Umbilical cord (tissue), 2 donors: ENCODE measurements at places on chromosomes 6 and 20. TPM values are rescaled to one million over a fixed set of nuclear protein-coding genes. Genes with fewer than 3 reads are reported as not detected.

DNA sequence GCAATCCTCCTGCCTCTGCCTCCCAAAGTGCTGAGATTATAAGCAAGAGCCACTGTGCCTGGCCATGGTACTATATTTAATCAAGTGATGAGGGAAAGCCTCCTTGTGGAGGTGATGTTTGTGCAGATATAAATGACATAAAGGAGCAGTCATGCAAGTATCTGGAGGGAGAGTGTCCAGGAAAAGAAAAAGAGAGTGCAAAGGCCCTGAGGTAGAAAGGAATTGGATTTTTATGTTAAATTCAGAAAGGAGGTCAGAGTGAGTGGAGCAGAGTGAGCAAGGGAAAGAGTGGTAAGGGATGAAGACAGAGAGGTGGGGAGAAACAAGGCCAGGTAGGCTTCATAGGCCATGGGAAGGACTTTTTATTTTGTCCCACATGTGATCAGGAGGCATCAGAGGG, 7.4 kb upstream of the FKBPL start:
- DNase-seq = no peak

GRCh38 chr6:68252632-68253031, 382.4 kb upstream of the ADGRB3 start:
- DNase-seq = no peak

GRCh38 chr6:6461138-6461537, 127.4 kb upstream of the LY86 start:
- DNase-seq = no peak

DNA sequence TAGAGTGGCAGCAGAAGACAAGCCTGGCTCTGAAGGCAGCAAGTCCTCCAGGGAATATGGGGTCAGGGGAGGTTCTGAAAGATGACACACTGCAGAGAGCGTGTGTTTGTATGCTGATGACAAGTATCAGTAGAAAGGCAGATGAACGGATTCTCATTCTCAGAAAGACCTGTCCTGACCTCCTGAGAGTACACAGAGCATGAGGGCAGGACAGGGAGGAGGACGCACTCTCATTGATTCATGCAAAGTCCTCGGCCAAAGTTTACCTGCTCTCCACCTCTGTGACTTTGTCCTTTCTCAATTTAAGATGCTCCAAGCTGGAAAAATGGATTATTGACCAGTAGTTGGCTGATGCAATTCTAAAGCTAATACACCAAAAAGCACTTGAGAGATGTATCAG, 156.7 kb downstream of the LPA start:
- no peak for DNase-seq

- DNase-seq = no peak
These were observed 14.6 kb upstream of the PROKR2 start for GRCh38 chr20:5331340-5331739.

DNA sequence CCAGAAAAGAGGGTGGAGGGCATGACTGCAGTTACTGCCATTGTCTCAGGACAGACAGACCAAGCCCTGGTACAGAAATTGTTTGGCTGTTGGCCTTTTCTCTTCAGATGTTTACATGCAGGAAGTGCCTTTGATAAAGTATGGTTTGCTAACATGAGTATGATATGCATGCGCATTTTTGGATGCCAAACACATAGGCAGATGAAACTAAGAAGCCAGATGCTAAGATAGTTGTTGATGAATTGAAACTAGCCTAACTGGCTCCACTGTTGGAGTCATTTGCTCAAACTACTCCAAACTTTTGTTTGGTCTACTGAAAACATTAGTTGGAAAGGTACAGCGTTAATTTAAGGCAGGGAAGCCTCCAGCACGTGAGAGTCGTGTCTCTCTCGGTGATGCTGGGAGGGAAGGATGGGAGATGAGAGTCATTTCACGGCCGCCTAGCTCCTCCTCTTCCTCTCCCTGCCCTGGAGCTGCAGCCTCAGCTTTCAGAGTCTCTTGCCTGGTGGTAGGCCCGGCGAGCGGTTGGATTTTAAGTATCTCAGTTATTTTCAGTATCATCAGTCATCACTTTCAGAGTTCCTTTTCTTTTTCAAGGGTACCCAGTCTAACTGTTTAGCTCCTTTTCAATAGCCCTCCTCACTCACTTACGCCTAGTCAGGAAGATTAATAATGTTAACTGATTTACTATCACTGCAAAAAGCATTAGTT, 29.7 kb downstream of the RREB1 start:
- peak; percentile 83 for DNase-seq

GRCh38 chr6:44062771-44063560, 64.3 kb downstream of the MRPL14 start:
- DNase-seq = no peak

DNA sequence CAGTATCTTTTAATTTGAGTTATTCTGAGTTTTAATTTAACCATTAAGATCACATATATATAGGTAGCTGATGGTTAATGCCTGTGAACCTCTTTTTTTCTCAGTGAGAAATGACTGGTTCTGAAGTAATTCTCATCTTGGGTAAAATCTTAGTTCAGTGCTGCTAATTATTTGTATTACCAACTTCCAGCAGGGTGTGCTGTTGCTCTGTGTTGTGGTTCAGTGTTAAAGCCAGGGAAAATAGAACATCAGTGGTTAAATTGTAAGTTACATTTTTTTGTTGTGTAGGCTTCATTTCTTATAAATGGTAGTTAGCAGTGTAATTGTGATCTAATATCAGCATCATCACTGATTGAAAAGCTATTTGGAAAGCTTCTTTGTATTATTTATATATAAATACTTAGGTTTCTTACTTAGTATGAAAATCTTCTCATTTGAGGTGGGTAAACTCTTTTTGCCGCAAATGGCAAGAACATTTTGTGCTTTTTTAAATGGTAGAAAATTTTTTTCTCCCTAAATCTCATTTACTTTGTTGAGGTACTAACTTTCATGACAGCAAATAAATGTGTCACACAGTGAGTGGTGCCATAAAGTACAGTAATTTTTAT, 43.7 kb downstream of the CDC5L start:
- DNase-seq = peak; percentile 66

DNA sequence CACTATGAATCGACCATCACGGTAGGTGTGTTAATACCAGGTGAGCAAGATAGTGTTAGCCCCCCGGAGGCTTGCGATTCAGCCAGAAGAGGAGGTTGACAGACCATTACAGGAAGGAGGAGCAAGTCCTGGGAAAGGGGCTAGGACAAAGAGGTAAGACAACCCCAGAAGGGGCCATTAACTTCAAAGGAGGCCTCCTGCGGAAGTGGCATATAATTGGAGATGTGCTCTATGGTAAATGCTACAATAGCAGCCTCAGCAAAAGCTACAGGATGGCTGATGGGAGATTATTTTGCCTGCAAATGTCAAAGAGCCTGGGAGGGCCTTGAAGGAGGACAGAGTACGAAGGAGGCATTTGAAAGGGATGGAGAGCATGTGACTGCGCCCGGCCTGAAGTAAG, 108.6 kb upstream of the CITED2 start:
- no peak for DNase-seq

- peak; percentile 87 for DNase-seq
These were observed 614 bp upstream of the TMEM242 start for GRCh38 chr6:157323966-157324300.

- DNase-seq = no peak
These were observed 109.6 kb upstream of the BMP2 start for GRCh38 chr20:6657904-6658303.

GRCh38 chr6:111724039-111724438, 118.4 kb upstream of the TRAF3IP2 start:
- no peak for DNase-seq

DNA sequence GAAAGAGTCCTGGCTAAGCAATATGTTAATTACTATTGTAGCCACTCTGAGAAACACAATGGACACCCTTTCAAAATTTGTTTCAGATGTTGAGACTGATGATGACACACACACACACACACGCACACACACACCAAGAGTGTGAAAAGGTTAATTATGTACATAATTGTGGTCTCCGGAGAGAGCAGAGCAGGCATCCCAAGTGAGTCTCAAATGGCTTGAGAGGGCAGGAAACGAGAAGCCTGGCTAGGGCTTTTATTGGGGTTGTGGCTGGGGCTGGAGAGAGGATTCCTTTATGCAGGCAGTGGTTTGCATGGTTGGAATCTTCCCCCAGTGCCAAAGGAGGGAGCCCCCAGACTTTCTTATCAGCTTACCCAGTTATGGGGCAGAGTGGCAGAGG, 38.2 kb upstream of the NKX2-4 start:
- no peak for DNase-seq

Gene LRRC1
- total RNA-seq = 17.8 TPM

Gene CRIP3
- total RNA-seq = 5.5 TPM

Gene MUCL3
- total RNA-seq = 2.4 TPM
